ENCODE measurements at places on chromosomes 5 and 9. TPM values are rescaled to one million over a fixed set of nuclear protein-coding genes. Genes with fewer than 3 reads are reported as not detected.
A peak's percentile ranks its signal among the peaks of the same experiment; 100 is the strongest.

Gene IL7R
- not detected for total RNA-seq

Gene TOR2A
- total RNA-seq, result 2.6 TPM

Gene KIAA0825
- total RNA-seq, result 0.07 TPM

Gene SPRY4
- 0.20 TPM for total RNA-seq

Gene GABRA1
- not detected for total RNA-seq

Gene SLC36A2
- total RNA-seq, result not detected

Gene KLF4
- 8.0 TPM for total RNA-seq

Gene NRG2
- total RNA-seq, result 6.8 TPM

Gene SLC25A48
- not detected for total RNA-seq

- no peak for DNase-seq
Measured at GRCh38 chr5:113031104-113031503, 54.5 kb downstream of the DCP2 start.

- no peak for DNase-seq
Measured at GRCh38 chr5:161278739-161279660, 267.5 kb downstream of the GABRB2 start.

DNA sequence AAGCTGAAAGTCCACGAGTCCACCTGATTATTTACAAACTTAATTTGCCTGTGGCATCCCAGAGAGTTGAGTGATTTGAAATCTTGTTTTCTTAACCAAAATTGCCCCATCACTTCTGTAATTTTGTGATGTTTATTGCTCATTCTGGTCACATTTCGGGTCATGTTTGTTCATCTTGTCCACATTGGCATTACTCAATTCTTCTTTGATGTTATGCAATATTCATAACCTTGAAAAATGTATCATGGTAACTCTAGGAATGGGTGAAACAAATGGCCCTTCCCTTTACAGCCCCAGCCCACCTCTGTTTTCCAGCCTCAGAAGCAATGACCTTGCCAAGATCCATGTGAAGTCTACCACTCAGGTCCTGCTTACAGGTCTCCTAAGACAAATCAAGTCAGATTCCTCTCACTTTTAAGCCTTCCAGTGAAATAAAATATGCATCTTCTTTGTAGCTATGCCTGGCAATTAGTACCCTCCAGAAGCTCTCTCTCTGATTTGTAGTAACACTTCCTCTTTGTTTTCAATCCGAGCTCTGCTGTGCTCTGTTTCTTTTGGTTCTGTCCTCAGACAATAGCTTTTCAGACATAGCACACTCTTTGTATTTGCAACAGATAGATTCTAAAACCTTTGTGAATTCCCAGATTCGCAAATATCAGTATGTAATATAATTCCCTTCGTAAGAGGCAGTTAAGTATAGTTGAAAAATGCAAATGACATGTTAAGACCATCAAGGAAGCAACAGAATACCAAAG is 330.3 kb upstream of the IRX1 start:
- no peak for DNase-seq

- DNase-seq, result no peak
Measured at GRCh38 chr5:146339715-146340259, 1.1 kb downstream of the POU4F3 start.

- DNase-seq, result no peak
Measured at GRCh38 chr9:86353655-86354010, 577 bp downstream of the TUT7 start.

- no peak for DNase-seq
Measured at GRCh38 chr9:138098116-138098907, 220.7 kb downstream of the CACNA1B start.

DNA sequence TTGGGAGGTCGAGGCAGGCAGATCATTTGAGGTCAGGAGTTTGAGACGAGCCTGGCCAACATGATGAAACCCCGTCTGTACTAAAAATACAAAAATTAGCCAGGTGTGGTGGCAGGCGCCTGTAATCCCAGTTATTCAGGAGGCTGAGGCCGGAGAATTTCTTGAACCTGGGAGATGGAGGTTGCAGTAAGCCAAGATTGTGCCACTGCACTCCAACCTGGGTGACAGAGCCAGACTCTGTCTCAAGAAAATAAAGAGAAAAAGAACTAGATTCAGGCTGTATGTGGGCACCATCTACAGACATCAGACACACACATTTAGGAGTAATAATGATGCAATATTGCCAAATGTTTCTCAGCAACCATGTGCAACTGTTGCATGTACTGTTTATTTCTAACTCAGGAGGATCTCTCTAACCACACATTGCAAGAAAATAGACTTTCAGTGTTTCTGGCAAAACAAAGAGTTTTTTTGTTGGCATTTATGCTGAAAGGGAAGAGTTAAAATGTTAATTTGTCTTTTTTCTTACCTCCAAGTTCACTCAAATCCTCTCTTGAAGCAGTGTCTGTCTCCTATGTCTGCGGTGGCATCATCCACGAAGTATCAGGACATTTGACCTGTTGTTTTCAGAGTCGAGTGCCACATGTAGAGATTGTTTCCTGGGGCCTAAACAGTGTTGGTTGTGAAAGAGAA is 5.1 kb upstream of the ORM1 start:
- DNase-seq, result no peak

DNA sequence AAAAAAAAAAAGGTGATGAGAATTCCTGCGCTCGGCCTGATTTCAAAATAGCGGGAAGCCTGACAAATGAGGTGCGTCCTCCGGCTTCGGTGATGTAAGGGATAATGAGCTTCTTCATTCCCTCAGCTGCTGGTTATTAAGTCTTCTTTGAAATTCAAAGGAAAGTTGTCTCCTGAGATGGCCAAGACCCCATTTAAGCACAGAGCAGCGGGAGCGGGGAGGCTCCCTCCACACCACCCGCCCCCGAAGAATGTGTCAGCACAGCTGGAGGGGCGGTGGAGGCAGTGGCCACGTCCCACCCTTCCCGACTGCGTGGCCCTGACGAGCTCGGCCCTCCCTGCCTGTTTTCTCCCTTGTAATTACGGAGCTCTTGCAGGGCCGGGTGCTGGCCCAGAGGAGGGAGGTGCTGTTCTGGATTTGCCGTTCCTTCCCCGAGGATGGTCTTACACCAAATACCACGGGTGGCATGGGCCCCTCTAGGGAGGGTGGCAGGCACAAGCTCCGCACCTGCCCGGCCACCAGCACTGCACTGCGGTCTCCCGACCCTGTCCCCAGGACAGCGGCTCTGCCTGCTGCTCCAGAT is 31.0 kb downstream of the SLC9A3 start:
- DNase-seq, result no peak

- DNase-seq, result no peak
Measured at GRCh38 chr9:92426501-92427145, 2.4 kb upstream of the OMD start.

DNA sequence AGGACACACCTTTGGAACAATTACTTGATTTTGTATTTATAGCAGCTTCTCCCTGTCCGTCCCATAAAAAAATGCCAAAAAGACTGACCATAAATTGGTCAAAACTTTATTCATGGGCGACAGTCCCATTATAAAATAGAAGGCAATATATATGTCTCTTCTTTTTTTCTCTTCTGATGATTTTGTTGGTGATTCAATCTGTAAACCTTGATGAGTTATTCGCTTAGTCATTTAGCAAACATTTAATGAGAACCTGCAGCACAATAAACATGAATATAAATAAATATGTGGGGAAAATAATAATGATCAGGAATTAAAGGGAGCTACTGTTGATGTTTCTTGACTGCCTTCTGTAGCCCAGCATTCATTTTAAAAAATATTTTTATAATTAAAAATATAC is 356.4 kb upstream of the ACTBL2 start:
- no peak for DNase-seq

GRCh38 chr5:62376064-62376463 is 27.6 kb downstream of the DIMT1 start:
- DNase-seq, result peak; percentile 56

DNA sequence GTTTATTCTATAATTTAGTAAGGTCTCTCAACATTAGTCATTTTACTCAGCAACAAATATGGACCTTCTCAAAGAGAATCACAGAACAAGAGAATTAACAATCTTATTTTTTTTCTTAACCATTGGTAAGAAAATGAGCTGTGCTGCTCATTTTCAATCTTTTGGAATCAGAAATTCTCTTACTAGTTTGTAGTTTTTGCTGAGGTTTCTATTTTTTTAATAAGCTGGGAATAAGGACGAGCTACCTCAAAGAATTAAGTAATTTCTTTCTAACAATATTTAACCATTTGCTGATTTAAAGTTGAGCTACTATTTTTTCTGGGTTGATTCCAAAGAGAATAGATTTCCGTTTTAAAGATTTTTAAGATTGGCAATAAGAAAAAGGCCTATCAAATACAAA is 44.2 kb downstream of the PLGRKT start:
- no peak for DNase-seq

- DNase-seq, result no peak
Measured at GRCh38 chr9:87464110-87464991, 33.3 kb upstream of the DAPK1 start.

DNA sequence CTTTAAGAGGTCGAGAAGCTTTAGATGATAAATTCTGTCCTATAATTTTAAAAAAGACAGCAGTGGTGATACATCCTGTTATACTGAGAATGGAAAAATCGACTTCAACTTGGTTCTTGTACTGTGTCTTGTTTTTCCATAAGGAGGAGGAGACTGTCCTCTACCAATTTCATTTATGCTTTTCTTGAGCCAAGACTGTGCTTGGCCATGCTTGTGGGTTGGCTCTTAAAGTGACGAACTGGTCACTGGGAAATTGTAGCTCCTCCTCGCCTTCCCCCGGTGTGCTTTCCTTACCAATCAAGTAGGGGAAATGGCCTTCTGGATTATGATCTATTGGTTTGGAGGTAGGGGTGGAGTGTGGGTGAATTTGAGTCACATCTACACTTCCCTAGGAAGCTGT is 67.1 kb upstream of the HSPB3 start:
- DNase-seq, result no peak

DNA sequence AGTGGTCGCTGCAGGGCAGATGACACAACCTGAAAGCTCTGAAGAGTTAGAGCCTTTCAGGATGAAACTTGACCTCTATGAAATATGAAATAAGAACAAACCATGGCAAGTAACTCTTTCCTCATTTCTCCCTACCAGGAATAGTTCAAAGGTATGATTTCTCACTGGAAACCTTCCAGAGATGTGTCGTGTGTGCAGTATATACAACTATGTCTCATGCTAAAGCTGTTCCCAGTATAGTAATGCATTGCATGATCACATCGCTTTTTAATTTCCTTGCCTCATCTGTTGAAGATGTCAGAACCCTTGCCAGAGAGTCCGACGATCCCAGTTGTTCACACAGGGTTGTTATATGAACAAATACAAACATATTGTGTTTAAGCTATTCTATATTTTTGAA is 45.8 kb upstream of the RGMB start:
- no peak for DNase-seq

DNA sequence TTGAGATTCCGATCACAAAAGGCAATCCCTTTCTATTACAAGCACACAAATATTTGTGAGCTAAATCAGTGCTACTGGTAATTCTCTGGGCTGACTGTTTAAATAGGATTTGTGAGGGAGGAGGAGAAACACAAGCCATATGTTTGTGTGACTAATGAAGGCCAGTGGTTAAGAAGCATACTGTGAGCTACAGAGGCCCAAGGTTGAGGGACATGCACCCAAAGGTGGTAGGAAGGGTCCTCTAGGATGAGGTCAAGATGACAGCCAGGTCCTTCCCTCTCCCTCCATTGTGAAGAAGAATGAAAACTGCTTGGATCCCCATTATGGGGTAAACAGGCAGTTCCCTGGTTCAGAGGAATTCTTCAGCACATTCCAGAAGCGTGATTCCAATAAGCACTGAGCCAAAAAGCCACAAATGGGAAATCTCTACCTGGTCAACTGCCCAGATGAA is 83.9 kb downstream of the SPOCK1 start:
- DNase-seq, result peak; percentile 44

- peak; percentile 45 for DNase-seq
Measured at GRCh38 chr9:114894609-114895433, 35.6 kb downstream of the TNFSF8 start.

DNA sequence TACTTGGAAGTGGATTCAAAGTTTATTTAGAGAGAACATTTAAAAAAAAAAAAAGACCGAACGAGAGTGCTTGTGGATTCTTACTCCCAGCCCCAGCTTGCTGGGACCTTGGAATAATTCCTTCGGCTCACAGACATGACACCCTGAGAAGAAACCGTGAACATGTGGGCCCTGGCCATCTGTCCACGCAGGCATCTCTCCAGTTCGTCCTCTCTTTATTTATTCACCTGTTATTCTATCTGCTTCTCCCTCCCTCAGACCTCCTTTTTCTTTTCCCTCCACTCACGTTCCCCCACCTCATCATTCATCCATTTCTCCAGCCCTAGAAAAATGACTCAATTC is 93.7 kb upstream of the PHYKPL start:
- DNase-seq, result no peak
